AG08396 (cell line): ENCODE measurements at places on chromosomes 11 and 22.
A peak's percentile ranks its signal among the peaks of the same experiment; 100 is the strongest.

DNA sequence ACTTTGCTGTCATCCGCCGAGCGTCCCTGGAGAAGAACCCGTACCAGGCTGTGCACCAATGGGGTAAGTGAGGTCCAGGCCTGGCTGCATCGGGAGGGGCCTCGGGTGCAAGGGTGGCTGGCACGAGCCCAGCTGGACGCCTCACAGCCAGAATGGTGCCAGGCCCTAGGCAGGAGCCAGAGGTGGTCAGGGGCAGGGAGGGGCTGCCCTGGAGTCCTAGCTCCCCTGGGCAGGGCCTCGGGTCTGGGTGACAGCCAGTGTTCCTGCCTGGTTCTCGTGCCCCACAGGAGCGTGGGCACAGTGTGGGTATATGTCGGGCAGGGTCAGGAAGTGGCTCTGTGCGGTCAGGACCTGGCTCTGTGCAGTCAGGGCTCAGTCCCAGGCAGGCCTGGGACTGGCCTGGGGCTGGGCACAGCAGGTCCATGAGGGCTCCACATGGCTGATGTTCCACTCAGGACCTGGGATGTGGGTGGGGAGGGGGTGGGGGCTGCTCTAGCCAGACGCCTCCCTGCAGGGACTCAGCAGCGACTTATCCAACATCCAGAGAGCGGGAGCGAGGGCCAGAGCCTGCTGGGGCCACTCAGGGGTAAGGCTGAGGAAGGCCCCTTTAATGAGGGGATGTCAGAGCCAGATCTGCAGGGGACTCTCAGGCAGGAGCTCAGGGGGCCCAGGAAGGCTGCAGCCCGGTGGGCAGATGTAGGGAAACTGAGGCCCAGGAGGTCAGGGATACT lies 1.2 kb downstream of the TSPAN32 start:
- DNase-seq: no peak

DNA sequence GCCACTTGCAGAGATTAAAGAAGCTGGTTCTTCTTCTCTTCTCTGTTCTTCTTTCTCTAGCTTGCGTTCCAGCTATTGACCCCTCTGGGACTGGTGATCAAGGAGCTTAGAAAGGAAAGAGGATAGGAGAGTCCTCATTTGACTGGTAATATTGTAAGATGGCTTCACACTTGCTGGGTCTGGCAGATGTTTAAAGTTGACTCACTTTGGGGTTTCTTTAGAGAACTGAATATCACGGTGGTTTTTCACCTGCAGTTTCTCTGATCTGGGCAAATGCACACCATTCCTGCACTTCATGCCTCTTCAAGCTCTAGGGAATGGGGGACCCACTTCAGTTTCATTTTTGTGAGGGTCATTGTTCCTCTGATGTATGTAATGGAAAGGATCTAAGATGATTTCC lies 41.8 kb upstream of the DEUP1 start:
- DNase-seq: no peak

GRCh38 chr11:118184784-118185579 lies 8.5 kb upstream of the SCN2B start:
- no peak for DNase-seq

DNA sequence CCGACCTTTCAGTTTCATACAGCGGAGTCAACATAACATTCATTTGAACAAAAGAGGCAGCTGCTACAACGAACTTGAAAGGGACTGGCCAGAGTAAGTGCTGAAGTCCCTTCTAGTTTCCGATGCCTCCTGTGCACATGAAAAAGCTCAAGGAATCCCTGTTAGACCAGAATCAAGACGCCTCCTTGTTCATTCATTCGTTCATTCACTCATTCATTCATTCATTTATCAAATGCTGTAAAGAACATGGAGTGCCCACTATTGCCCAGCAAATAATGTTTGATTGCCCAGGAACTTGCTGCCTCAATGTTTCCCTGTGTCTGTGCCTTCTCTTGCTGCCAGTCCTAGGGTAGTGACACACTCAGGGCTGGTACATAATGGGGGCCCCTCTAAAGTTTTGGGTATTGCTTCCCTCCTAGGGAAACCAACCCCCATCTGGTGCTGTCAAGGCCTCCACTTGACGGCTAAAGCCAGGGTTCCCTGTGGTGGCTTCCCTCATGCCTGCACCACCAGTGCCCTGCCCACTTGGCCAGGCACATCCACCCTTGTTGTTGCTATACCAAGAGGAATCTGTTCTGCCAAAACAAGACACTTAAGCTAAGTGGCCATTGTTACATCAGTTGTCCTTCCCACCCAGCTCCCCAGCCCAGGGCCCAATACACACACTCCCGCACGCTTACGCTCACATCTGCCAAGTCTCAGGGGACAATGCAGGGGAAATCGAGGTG lies 3.8 kb downstream of the TMPRSS13 start:
- DNase-seq: no peak

DNA sequence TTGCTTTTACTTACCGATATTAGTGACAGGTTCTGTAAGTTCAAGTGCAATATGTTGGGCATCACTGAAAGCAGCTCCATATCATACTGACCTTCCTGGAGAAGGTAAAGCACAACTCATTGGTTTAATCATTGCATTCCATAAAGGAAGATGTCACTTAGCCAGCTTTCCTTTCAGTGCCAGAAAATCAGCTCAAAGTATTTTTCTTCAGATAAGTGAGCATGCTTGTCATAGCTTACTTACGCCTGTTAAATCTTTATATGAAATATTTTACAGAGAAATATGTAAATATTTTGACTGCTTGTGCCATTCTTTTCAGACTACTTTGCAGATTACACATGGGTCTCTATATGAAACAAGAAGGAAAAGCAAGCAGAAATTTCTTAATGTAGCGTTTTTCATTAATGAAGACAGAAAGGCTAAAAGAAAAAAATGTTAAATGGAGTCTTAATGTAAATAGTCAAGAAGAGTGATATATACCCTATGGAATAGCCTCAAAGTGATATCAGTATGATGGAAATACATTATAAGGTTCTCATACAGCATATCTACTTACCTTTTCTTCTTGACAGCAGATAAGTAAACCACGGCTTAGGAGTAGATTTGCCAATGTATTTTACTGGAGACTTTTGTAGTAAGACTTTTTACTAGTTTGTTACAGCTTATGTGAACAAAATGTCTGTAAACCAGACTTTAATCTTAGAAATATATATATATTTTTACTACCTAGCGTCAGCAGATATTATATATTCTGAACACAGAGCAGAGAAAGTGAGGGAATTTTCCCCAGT lies 649.7 kb downstream of the METTL15 start:
- DNase-seq: peak; percentile 32

DNA sequence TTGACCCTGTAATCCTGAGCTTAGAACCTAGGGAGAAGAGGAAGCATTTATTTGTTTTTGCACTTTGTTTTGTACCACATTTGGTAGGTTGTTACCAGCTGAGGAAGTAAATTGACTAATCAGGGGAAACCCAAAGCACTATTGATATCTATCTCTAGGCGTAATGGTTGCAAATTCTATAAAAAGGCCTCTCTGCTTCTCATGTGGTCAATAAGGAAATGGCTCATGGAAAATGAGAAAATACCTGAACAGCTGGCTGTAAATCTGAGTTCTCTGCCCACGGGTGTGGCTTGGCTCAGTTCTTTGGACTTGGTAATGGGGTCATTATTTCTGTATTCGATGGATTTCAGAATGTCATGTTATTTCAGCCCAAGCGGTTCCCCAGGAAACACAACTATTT lies 42.4 kb downstream of the BARX2 start:
- no peak for DNase-seq

GRCh38 chr11:69711822-69712801 lies 8.3 kb upstream of the FGF19 start:
- no peak for DNase-seq

DNA sequence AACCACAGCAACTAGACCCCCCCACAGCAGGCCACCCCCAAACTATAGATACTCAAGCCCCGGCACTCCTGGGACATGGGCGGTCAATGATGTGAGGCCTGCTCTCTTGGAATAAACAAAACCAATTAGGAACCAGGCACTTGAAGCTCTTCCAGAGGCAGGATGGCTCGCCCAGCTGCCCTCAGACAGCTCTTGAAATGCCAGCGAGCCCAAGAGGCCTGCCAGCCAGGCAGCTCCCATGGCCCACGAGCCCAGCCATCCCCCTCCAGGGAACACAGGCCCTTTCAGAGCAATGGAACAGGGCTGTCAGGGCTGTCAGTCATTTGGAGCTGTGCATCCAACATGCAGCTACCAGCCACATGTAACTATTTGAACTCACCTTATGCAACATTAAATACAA lies 34.0 kb upstream of the TFIP11 start:
- DNase-seq: no peak

DNA sequence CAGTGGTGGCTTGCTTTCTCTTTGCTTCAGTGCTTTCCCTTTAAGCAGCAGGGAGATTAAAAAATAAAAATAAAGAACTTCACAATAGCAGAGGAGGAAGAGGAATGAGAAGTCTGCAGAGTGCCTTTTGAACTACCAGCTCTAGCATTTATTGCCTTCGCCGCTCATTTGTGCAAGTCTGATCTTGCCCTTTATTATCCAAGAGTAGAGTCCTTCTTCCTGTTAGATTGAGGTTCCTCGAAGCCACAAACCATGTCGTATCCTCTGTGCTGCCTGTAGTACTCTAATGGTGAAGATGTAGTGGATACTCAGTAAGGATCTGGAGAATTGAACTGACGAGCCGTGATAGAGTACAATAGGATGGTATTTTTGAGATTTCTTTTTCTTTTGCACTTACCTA lies 101.2 kb upstream of the RAG2 start:
- no peak for DNase-seq

- no peak for DNase-seq
Observed at GRCh38 chr11:71145988-71146824, 106.2 kb downstream of the SHANK2 start.

GRCh38 chr11:64007629-64008282 lies 21.5 kb downstream of the OTUB1 start:
- DNase-seq: peak; percentile 88

GRCh38 chr11:111938687-111939160 lies 1.6 kb downstream of the DIXDC1 start:
- DNase-seq: peak; percentile 47

- DNase-seq: peak; percentile 70
Observed at GRCh38 chr11:70551351-70552166, 153.2 kb downstream of the CTTN start.

DNA sequence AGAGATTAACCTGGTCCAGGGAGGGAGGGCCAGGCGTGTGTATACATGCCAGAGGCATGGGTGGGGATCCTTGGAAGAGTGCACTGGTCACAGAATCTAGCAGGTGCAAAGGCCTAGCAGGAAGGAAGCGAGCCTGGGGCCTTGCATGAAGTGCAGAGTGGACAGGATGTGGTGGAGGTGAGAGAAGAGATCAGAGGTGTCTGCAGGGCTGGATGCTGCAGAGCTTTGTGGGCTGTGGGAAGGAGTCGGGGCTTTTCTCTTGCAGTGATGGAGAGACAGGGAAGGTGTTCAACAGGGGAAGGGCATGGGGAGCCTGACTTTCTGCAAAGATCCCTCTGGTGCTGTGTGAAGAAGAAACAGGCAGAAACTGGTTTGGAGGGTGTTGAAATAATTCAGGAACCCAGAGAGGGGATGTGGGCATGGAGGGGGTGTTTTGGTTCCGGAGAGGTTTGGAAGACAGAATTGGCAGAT lies 2.5 kb upstream of the TPST2 start:
- no peak for DNase-seq
